ENCODE measurements at places on chromosomes 2 and 18.

- no peak for DNase-seq
These were observed 353.9 kb downstream of the PID1 start for GRCh38 chr2:228917220-228917619.

GRCh38 chr2:5657231-5657630 is 35.0 kb upstream of the SOX11 start:
- no peak for DNase-seq

DNA sequence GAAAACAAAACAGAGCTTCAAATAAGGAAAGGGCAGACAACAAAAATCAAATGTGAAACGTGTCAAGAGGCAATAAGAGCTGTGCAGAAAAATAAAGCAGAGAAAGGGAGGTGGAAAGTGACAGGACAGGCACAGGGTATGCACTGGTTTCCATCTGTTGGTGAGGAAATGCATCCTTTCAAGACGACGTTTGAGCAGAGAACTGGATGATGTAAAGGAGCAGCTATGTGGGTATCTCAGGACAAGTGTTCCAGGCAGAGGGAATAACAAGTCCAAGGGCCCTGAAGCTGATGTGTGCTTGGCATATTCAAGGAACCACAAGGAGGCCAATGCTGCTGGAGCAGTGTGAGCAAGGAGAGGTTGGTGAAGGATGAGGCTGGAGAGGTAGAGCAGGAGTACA is 168.9 kb upstream of the SERPINE2 start:
- DNase-seq, result no peak

DNA sequence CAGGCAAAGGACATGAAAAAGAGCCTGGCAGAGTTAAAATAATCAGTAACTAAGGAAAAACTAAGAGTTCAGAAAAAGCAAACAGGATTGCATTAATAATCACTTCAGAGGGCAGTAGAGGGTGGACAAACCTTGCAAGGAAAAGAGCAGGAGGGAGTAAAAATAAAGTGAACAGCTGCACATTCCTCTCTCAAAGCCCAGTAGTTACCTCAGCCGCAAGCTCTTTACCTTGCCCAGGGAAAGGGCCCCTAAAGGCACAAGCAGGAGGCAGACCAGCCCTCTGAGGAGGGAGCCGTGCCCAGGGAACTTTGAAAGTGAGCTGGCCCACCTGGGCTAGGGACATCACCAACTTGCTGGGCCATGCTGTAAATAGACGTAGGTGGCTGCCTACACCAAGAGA is 196.9 kb downstream of the C1D start:
- no peak for DNase-seq

DNA sequence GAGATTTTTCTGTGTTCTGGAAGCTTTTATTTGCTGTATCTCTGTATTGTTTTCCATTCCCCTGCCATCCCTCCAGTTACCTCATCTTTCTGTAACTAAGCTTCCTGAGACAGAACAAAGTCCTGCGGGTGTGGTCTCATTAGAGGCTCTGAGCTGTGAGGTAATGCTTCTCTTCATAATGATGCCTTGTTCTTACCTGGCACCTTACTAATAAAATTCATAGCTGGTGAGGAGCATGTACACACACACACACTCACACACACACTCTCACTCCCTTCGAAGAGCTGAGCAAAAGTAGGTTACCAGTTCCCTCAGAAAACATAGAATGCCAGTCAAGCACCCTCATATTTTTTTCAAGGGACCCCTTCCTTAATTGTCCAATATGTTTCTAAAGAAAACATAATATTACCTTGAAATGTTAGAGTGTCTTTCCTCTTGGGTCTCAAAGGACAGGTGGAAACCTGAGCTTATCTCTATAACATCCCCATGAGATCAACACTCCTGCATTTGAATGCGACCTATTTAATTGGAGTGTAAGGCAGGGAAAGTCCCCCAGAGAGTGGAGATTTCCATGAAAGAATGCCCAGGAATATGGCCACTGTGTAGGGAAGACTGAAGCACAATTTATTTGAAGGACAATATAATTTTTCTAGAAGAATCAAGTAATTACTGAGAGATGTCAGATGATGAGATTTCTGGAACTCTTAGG is 161.6 kb upstream of the NCK2 start:
- no peak for DNase-seq

DNA sequence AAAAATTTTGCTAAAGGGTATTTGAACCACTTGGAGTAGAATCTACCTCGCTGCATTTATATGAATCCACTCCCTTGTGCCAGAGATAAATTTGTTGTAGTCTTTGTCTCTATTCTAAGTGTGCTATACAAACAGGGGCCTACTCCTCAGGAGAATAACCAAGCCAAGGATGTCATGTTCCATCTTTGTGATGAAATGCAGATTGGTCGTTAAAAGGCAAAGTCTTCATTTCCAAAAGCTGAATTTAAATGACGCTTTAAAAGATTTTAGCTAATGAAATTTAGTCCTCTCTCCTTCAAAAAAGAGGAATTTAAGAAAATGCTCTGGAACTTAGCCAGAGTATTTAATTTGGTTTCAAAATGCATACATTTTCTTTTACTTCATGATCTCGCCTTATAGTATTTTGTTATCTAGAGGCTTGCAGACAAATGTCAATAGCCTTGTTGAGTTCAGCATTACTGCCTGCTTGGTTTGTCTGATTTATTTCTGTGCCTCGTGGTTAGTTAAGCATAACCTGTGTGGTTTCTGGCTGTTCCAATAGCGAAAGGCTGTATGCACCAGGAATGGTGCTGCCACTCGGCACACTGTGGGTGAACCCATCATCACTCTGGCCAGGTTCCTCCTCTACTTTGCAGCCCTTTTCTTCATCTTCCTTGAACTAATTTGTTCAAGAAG is 417.6 kb downstream of the ZNF521 start:
- DNase-seq, result no peak

DNA sequence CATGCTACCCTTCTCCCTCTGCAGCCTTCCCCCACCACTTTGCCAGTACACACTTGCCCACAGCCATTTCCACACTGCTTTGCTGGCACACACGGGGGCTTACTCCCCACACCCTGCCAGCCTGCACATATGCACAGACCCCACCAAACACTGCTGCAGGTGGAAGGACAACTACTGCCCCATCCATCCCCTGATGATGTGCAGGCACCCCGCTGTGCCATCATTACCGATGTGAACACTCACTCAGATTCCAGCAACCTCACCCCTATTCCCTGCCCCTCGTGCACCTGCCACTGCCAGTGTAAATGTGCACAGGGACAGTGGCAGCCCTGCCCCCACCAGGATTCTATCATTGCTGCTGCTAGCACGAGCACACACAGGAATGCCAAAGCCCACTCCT is 1400.8 kb upstream of the DDX18 start:
- no peak for DNase-seq

DNA sequence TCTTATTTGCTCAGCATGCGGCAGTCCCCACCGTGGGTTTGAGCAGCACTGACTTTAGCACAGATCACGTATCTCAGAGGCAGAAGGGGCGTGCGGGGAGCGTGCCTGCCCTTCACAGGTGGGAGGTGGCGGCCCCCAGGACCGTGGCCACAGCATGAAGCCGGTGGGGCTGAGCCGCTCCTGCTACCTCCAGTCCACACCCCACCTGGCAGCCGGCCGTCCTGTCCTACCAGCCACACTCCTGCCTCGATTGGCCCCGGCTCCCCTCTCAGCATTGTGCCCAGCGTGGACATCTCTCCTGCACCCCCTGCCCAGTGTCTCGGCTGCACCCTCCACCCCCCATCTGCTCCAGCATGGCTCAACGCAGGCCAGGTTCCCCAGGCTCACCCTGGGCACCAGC is 73.6 kb downstream of the NFATC1 start:
- DNase-seq, result no peak

DNA sequence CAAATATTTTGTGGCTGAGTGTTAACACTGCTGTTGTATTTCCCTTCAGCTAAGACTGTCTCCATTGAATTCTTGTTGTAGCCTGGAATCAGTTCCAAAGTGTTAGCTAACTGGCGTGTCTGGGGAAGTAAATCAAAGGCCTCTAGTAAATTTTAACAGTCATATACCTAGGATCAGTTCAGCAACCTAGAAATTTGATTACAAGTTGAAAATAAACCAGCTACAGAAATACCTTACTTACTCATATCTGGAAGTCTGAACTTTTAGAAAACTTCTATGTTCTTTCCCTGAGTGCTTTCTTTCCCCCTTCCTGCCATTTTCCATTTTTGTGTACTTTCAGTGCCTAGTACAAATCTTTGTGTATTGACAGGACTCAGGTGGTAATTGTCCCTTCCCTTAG is 396.7 kb upstream of the DCC start:
- no peak for DNase-seq

DNA sequence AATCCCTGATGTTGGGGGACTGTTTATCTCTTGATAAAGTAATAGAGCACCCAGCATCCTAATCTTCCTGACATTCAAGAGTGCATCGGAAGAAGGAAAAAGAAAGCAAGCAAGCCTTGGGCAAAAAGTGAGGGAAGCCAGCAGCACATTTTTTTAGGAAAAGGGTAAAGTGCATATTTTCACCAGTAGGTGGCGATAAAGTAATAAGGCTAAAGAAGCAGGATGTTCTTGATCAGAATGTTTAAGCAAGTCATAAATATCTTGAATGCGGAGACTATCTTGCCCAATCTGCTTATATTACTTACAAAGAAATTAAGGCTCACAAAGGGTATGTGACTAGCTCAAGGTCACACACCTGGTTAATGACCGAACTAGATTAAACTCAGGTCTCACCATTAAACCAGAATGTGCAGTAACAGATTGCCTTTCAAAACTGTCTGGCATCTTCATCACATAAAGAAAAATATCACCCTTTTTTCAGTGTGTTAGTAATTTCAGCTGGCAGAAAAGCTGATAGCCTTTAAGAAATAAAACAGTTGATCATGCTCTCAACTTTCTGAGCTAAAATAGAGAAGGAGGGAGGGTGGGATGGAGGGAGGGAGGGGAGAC is 83.8 kb downstream of the VIT start:
- no peak for DNase-seq

DNA sequence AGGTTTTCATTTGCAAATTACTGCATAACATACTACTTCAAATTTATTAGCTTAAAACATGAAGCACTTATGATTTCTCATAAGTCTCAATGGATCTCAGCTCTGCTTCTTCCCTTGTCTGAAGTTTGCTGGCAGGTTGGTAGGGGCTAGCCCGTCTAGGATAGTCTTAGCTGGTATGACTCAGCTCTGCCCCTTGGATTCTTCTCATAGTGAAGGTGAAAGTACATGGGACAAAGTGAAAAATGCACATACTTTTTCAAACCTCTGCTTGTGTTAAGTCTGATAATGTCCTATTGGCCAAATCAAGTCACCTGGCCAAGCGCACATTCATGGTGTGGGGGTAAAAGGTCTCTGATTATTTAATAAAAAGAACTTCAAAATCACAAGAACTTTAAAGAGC is 184.8 kb upstream of the VWC2L start:
- DNase-seq, result no peak

- DNase-seq, result no peak
These were observed 85.7 kb downstream of the METTL8 start for GRCh38 chr2:171348056-171348455.

GRCh38 chr2:98332989-98333388 is 13.3 kb upstream of the CNGA3 start:
- DNase-seq, result no peak

- no peak for DNase-seq
These were observed 144.5 kb downstream of the MEIS1 start for GRCh38 chr2:66579186-66580126.

- DNase-seq, result no peak
These were observed 1.6 kb upstream of the ERMN start for GRCh38 chr2:157327200-157327599.

DNA sequence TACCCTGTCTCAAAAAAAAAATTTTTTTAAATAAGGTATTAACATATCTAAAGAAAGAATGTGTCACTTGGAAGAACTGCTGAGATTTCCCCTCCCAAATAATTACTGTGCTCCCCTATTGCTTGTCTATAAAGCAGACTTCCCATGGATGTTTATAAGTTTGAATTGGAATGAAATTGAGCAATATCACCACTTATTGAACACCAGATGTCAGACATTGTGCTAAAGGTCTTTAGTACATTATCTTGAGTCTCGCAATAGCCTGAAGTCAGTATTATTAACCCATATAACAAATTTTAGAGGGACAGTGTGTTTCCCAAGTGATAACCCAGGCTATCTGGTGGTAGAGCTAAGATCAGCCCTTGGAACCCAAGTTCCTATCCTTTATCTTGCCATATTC is 102.9 kb upstream of the MSH2 start:
- no peak for DNase-seq

DNA sequence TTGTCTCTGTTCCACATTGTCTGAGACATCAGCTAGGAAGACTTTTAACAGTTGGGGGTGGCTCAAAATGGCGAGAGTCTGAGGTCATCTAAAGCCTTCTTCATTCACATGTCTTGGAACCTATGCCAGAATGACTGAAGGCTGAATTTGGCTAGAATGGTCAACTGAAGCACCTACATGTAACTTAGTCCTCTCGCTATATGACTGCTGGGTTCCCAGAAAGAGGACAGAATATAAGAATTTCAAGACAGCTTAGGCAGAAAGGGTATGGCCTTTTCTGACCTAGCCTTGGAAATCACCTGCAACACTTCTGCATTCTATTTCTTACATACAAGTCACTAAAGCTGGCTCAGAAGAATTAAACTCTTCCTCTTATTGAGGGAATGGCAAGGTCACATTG is 75.6 kb upstream of the OTX1 start:
- no peak for DNase-seq

GRCh38 chr2:207833251-207833751 is 63.6 kb upstream of the FZD5 start:
- DNase-seq, result no peak

DNA sequence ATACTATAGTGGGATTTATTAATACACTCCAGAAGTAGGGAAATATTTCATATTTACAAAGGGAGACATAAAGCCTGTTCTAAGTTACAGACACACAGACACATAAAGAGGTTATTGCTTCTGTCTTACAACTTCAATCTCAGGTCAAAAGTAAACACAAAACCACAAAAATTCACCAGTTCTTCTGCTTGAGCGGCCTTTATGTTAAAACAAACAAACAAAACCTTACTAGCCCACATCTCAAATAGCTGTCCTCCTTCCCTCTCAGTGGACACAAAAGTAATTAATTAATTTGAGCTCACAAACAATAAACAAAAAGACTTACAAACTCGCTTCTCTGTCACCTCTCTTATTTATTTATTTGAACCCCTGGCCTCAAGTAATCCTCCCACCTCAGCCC is 1.5 kb upstream of the ASNSD1 start:
- DNase-seq, result peak; percentile 69

- no peak for DNase-seq
These were observed 352.1 kb upstream of the ZNF521 start for GRCh38 chr18:25704071-25704470.

DNA sequence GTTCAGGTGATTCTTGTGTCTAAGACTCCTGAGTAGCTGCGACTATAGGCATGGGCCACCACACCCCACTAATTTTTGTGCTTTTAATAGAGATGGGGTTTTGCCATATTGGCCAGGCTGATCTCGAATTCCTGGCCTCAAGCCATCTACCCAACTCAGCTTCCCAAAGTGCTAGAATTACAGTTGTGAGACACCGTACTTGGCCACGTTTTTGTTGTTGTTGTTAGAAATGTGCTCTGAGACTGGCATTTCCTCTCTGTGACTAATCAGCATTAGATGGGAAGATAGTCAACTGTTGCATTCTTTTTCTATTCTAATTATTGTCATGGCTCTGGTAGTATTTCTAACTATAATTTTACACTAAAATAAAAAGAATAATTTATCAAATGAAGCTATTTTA is 191.7 kb downstream of the CAMKMT start:
- DNase-seq, result peak; percentile 40

GRCh38 chr2:157244691-157245090 is 12.8 kb upstream of the GALNT5 start:
- DNase-seq, result no peak

- DNase-seq, result no peak
These were observed 913.7 kb upstream of the ACVR2A start for GRCh38 chr2:146931109-146931508.
